ENCODE measurements at places on chromosomes 7 and 10.
A peak's percentile ranks its signal among the peaks of the same experiment; 100 is the strongest.

DNA sequence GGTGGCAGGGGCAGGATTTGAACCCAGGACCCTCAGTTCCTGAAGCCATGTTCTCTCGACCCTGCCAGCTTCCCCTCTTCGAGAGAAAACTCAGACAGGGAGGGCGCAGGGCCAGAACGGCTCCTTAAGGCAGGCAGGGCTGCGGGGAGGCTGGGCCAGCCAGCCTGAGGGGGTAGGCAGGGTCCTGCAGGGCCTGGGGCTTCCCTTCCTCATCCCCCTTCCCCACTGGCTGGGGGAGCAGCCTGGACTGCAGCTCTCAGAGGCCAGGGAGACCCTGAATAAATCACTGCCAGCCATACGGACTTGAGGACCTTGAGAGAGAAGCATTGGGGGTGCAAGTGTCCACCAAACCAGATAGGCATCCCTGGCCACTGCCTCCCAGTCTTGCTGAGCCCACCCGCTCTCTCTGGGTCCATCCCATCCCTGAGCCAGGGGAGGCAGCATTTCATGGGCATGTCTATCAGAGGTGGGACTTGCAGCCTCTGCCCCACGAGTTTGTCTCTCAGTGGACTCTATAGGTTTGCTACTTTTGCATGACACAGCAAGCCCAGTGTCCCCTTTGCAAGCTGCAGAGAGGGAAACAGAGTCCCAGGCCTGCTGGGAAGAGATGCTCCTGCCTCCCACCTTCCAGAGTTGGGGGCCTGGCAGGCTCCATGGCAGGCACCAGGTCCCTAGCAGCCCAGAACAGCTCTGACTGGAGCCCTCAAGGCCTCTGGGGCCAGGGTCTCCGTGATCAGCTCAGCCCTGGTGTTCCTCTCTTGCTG, 70.9 kb downstream of the MYL10 start:
- DNase-seq, result no peak

DNA sequence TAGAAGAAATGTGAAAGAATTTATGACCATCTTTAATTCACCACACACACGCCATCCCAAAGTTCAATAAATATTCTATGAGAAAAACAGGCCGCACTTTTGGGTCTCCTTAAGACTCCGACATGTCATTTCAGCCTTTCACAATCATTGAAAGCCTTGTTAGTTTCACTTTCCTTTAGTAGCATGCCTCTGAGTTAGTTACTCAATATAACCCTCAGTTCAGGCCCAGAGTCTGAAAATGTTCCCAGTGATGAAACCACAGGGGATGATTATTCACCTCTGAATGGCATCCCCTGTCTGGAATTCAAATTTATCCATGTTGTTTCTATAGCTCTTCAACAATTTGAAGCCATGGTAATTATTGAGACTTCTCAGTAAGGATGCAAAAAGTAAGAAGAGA, 278.1 kb upstream of the NRP1 start:
- DNase-seq, result no peak

DNA sequence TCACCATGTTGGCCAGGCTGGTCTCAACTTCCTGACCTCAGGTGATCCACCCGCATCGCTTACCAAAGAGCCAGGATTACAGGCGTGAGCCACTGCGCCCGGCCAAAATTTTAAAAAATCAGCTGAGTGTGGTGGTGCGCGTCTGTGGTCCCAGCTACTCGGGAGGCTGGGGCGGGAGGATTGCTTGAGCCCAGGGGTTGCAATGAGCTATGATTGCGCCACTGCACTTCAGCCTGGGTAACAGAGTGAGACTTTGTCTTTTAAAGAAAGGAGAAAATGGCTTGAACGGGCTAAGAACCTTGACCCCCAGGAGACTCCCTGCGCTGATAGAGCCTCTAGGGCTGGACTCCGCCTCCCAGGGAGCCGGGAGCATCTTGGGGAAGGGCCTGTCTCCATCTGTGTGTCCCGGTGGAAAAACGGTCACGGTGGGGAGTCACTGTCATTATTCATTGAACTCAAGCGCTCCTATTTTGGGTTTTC, 760 bp upstream of the KCTD7 start:
- DNase-seq, result peak; percentile 26

DNA sequence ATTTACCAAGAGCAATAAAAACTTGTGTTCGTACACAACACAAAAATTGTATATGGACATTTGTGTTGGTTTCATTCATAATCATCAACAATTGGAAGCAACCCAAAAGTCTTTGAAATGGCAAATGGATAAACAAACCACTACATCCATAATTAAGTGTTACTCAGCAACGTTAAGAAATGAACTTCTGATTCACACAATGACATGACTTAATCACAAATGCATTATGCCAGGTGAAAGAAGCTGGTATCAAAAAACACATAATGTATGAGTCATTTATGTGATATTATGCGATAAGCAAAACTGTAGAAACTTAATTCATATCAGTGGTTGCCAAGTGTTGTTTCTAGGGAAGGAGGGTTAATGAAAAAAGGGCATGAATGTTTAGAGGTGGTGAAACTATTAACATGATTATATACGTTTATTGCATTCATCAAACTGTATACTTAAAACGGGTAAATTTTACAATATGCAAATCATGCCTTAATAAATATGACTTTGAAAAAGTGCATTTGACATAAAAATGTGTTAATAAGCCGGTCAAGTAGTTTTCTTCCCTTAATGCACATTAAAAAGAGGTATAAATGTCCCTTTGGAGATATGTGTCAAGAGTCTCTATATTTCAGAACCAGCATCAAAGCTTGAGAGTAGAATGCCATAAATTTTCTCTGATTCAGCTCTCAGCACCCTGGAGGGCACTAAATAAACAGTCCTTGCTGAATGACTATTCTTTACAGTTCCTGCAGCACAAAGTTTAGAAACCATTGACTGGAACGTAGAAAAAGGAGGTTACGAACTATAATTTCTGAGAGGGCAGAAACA, 84.8 kb upstream of the GRM3 start:
- DNase-seq, result peak; percentile 43

- DNase-seq, result no peak
Measured at GRCh38 chr10:119393019-119393418, 149.5 kb downstream of the RGS10 start.

GRCh38 chr10:80468806-80469421, 14.8 kb downstream of the TSPAN14 start:
- DNase-seq, result no peak

DNA sequence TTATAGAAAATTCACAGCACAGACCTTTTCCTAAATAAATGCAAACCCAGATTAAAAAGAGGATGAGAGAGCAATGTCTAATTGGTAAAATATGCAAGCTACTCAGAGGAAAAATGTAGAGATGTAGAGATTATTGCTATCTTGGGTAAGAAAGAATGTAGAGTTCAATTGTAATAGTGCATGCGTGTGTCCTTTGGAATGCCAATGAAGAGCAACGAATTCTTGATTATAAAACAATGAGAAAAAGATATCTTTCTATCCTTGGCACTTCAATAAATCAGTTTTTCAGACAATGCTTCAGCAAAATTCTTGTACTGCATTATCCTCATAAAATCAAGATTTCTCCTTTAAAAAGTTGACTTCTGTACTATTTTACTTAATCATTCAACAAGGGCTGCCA, 50.9 kb downstream of the SEMA3D start:
- no peak for DNase-seq

DNA sequence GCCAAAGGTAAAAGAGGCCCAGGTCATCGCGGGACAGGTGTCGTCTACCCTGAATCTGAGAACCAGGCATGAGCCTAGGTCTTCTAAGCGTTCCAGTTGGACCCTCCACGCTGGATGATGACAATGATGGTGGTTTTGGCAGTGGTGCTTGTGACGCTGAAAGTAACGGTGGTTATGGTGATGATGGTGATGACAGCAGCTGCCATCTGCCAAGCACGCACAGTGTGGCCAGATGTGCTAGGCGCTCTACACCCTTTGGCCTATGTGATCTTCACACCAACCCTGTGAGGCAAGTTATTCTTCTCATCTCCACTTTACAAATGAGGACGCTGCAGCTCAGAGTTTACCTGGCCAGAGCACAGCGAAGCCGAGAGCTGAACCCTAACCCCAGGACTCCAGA, 93.9 kb downstream of the FAM53B start:
- DNase-seq, result no peak

- no peak for DNase-seq
Measured at GRCh38 chr7:109545686-109546085, 976.0 kb downstream of the DNAJB9 start.

GRCh38 chr7:84248843-84249242, 54.3 kb upstream of the SEMA3A start:
- no peak for DNase-seq

- no peak for DNase-seq
Measured at GRCh38 chr10:60542657-60543056, 153.0 kb upstream of the ANK3 start.

DNA sequence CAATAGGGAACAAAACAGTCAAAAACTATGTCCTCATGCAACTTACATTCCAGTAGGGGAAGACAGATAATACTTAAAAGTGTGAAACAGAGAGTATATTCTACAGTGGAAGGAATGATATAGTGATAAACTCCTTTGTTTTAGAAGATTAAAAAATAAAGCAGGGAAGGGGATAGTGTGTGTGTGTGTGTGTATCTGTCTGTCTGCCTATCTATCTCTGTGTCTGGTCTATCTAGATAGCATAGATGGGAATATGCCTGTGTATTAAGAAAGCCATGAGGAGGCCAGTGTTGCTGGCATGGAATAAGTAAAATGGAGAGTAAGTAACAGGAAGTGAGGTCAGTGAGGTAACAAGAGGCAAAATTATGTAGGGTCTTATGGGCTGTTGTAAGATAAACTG, 42.2 kb downstream of the EXOC6 start:
- DNase-seq, result no peak

GRCh38 chr7:92875719-92876118, 39.3 kb upstream of the CDK6 start:
- no peak for DNase-seq

- DNase-seq, result no peak
Measured at GRCh38 chr10:18429335-18429734, 222.1 kb downstream of the NSUN6 start.

GRCh38 chr7:47329320-47329926, 252.5 kb downstream of the TNS3 start:
- no peak for DNase-seq

GRCh38 chr10:113520690-113521474, 32.0 kb upstream of the HABP2 start:
- peak; percentile 1 for DNase-seq

- no peak for DNase-seq
Measured at GRCh38 chr10:114359953-114360345, 44.4 kb downstream of the AFAP1L2 start.

DNA sequence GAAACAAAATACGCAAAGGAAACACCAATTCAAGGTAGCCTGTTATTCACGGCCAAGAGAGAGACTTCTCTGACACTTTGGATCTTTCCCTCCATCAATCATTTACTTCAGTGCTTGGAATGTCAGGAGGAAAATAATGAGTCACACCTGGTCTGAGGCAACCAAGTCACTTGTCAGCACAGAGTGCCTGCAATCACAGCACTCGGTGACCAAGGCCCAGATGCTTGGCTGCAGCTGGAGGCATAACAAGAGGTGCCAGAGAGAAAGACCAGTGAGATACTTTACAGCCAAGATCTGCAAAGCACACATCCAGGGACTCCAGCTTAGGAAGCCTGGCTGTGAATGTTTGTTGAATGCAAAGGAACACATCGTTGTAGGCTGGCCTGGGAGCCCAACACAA, 33.9 kb downstream of the ASB13 start:
- no peak for DNase-seq

DNA sequence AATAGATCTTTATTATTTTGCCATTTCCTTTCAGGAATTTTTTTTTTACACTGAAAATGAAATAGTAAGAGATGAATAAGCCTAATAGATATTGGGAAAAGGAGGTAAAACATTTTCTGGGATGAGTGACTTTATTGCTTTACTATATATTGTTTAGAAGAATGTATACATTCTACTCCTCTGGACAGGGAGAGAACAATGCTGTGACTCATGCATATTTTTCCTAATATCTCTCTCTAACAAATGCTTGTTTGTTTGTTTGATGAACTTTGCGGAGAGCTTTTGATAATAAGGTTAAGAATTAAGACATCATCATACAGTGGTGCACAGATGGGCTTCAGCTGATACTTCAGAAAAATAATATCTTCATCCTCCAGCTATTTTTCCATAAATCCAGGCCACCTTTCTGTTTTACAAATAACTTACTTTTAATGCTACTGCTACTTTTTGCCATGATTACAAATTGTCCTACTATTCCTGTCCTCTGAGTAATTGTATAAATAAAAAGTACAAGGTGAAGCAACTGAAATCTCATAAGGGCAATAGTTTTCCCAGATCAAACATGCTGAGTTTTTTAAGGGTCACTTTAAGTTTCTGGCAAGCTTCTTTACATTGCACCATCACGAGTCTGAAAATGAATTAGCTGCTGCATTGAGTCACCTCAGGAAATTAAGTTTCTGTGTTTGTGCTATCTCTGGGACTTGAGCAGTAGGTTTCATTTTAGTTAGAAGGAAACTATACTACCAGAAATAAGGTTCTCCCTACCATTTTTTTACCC, 207.3 kb upstream of the POT1 start:
- DNase-seq, result no peak

DNA sequence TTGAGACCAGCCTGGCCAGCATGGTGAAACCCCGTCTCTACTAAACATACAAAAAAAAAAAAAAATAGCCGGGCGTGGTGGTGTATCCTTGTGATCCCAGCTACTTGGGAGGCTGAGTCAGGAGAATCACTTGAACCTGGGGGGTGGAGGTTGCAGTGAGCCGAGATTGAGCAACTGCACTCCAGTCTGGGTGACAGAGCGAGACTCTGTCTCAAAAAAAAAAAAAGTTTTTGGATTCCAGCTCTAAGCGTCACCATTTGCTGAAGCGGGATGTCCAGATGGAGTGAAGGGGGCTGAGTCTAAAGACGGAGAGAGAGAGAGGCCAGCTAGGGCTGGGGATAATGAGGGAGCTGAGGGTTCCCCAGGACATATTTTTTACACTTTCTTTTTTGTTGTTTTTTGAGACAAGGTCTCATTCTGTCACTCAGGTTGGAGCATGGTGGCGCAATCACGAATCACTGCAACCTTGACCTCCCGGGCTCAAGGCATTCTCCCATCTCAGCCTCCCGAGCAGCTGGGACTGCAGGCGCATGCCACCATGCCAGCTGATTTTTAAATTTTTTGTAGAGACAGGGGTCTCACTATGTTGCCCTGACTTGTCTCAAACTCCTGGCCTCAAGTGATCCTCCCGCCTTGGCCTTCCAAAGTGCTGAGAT, 9.4 kb upstream of the HK1 start:
- DNase-seq, result no peak

- no peak for DNase-seq
Measured at GRCh38 chr7:29414216-29414615, 149.4 kb upstream of the PRR15 start.

DNA sequence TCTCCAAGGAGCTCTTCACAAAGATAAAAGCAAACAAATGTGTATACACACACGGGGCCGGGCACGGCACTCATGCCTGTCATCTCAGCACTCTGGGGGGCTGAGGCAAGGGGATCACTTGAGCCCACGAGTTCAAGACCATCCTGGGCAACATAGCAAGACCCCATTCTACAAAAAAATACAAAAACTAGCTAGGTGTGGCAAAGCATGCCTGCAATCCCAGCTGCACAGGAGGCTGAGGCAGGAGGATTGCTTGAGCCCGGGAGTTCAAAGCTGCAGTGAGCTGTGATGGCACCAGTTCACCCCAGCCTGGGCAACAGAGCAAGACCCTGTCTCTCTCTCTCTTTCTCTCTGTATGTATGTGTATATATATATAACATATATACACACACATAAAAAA, 22.3 kb downstream of the TTYH3 start:
- DNase-seq, result no peak
